Naive thymus-derived CD4-positive, alpha-beta T cell (primary cell): ENCODE measurements at places on chromosomes 7 and 10. TPM values are rescaled to one million over a fixed set of nuclear protein-coding genes. Genes with fewer than 3 reads are reported as not detected.

DNA sequence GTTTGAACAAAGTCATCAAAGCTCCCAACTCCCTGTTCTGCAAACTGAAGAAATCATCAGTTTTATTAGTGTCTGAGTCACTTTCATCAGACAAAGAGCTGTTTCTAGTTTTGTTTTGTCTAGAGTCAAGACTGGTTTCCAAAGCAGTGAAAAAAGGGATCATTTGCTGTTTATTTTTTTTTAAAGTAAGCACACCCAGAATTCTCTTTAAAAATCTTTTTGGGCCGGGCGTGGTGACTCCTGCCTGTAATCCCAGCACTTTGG is 972.0 kb upstream of the CELF2 start:
- H3K4me3 ChIP-seq: no peak overlapping the region
- no peaks in the 10 kb centered on the region for H3K27me3 ChIP-seq
- H3K36me3 ChIP-seq: no peaks in the 10 kb centered on the region
- no peak overlapping the region for H3K27ac ChIP-seq

DNA sequence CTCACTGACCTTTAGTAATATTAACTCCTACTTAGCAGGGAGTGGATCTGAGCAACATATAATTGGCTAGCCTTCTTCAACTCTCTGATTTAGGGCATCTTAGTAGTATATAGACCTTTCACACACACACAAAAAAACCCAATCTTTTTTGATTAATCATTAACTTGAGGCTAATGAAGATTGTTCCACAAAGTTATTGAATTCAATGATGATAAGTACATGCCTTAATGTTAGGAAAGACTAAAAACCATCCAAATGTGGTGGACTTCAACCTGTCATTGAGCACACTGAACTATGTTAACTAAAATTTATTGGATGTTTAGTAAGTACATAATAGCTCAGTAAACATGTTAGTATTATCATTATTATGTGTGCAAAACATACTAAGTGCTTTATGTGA is 179.4 kb upstream of the SLC25A13 start:
- no peaks in the 10 kb centered on the region for H3K36me3 ChIP-seq
- H3K4me1 ChIP-seq: no peaks in the 10 kb centered on the region
- no peaks in the 10 kb centered on the region for H3K27me3 ChIP-seq

- no peak for DNase-seq
- peaks cover 6% of the 10 kb centered on the region for H3K27me3 ChIP-seq
- no peak overlapping the region for H3K27ac ChIP-seq
- no peak overlapping the region for H3K4me3 ChIP-seq
- H3K36me3 ChIP-seq: no peaks in the 10 kb centered on the region
These were observed 1.5 kb downstream of the SMARCD3 start for GRCh38 chr7:151246851-151247580.

MYL10 gene
- total RNA-seq: not detected

NET1 gene
- total RNA-seq: 33.2 TPM

DNA sequence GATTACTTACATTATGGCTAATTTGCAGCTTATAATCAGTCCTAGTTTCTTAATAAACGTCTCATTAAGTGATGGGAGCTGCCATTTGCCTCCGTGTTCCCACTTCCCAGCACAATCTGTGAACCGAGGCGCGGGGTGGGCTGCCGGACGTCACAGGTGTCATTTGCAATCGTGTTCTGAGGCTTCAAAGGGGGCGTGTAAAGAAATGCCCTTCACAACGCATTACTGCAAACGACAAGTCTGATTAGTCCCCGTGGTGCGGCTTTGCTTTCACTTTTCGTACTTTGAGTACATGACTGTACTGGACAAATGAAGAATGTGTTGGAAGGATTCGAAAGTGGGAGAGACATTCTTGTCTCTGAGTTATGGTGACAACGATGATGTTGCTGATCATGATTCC is 614.2 kb upstream of the ADARB2 start:
- H3K27ac ChIP-seq: no peak overlapping the region
- H3K36me3 ChIP-seq: no peaks in the 10 kb centered on the region
- no peaks in the 10 kb centered on the region for H3K27me3 ChIP-seq

GRCh38 chr10:6838118-6838517 is 258.0 kb upstream of the PRKCQ start:
- H3K4me1 ChIP-seq: no peaks in the 10 kb centered on the region
- no peak for DNase-seq
- no peak overlapping the region for H3K27ac ChIP-seq
- no peaks in the 10 kb centered on the region for H3K27me3 ChIP-seq
- no peaks in the 10 kb centered on the region for H3K36me3 ChIP-seq

DNA sequence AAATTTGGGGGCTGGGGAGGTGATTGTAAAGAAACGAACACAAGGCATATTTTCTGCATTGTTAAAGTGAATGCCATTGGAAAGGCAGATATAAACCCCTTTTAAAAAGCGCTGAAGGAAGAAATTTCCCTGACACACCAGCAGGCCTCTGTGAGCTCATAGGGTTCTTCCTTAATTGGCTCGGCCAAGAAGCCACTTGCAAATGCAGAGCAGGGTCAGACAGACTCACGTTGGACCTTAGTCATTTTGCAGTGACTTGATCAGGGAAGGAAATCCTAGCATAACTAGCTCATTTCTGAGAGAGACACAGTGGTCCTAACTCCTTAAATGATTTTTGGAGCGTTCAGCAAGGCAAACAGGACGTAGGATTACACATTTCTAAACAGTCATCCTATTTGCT is 1461.4 kb downstream of the GATA3 start:
- no peaks in the 10 kb centered on the region for H3K36me3 ChIP-seq
- no peaks in the 10 kb centered on the region for H3K4me1 ChIP-seq
- no peaks in the 10 kb centered on the region for H3K27me3 ChIP-seq
- no peak overlapping the region for H3K4me3 ChIP-seq
